ENCODE measurements at places on chromosomes 12 and 14. TPM values are rescaled to one million over a fixed set of nuclear protein-coding genes. Genes with fewer than 3 reads are reported as not detected.

The NXPH4 gene
- 0.50 TPM for total RNA-seq

The MUCL1 gene
- not detected for total RNA-seq

The INHBC gene
- total RNA-seq = not detected

GRCh38 chr12:20503858-20504257 lies 135.5 kb downstream of the PDE3A start:
- no peak overlapping the region for H3K4me3 ChIP-seq
- no peaks in the 10 kb centered on the region for H3K36me3 ChIP-seq
- no peak overlapping the region for H3K27ac ChIP-seq

DNA sequence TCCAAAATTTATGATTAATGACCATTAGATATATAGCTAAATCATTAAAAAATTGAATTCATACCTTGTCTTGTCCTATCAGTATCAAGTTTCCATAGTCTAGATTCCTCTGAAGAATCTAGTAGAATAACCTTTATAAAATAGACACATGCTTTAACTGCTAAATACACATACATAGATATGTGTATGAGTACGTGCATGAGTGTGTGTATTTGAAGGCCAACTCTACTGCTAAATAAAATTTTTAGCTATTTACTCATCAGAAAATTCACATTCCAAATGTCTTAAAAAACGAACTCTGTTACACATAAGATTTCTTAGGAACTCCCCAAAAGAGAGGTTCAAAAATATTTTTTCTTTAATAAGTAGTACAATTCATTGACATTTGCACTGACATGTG lies 233.0 kb downstream of the SSPN start:
- peak; percentile 39 for DNase-seq
- no peaks in the 10 kb centered on the region for H3K36me3 ChIP-seq
- no peaks in the 10 kb centered on the region for H3K27me3 ChIP-seq
- no peak overlapping the region for H3K4me3 ChIP-seq
- no peak overlapping the region for H3K27ac ChIP-seq
- H3K4me1 ChIP-seq = no peaks in the 10 kb centered on the region

- no peak for DNase-seq
- no peaks in the 10 kb centered on the region for H3K27me3 ChIP-seq
- H3K4me1 ChIP-seq = no peaks in the 10 kb centered on the region
- no peak overlapping the region for H3K4me3 ChIP-seq
- H3K36me3 ChIP-seq = no peaks in the 10 kb centered on the region
Observed at GRCh38 chr14:104388011-104388521, 191.5 kb upstream of the C14orf180 start.

The PZP gene
- total RNA-seq = not detected
